ENCODE measurements at places on chromosomes 1 and 21. TPM values are rescaled to one million over a fixed set of nuclear protein-coding genes. Genes with fewer than 3 reads are reported as not detected.
A peak's percentile ranks its signal among the peaks of the same experiment; 100 is the strongest.

- no peak for DNase-seq
Observed at GRCh38 chr1:198153804-198154203, 3.0 kb upstream of the NEK7 start.

- no peak for DNase-seq
Observed at GRCh38 chr1:203703586-203703985, 61.4 kb upstream of the LAX1 start.

DNA sequence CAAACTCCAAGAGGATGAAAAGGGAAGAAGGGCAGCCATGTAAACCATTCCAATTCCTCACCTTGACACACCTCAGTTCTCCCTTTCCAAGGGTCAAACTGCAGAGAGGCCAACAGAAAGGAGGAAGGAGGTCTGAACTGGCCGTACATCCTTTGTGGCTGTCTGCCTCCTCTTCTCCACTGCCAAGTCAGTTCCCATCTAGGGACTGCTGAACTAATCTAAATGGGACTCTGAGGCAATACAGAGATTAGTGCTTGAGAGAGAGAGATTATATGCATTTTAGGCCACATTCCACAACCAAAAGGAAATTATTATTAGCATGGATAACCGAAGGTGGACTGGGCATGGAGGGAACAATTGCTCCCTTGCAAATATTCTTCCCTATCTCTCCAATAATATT lies 2.7 kb downstream of the ARHGEF11 start:
- no peak for DNase-seq

- peak; percentile 92 for DNase-seq
Observed at GRCh38 chr21:35925497-35925896, 134.8 kb downstream of the SETD4 start.

DNA sequence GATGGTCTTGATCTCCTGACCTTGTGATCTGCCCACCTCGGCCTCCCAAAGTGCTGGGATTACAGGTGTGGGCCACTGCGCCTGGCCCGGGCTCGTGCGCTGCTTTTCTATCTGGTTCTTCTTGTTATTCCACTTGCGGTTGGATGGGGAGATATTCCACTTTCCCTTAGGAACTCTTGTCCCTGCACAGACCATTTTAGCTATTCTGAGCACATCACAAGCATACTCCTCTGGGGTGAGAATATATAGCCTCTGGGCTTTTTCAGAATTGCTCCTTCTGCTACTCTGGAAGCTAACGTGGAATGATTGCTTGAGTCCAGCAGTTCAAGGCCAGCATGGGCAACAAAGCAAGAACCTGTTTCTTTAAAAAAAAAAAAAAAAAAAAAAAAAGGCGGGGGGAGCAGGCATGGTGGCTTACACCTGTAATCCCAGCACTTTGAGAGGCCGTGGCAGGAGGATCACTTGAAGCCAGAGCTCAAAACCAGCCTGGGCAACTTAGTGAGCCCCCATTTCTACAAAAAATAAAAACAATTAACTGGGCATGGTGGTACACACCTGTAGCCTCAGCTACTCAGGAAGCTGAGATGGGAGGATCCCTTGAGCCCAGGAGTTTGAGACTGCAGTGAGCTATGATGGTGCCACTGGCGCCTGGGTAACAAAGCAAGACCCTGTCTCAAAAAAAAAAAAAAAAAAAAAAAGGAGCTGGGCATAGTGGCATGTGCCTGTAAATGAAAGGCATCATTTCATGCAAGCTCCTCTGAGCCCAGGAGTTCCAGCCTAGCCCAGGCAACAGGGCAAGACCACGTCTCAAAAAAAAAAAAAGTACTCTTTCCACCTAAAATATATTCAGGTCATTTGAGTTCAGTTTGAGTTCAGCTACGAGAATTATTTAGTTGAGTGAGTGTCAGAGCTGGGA lies 11.8 kb upstream of the PGD start:
- DNase-seq = no peak

DNA sequence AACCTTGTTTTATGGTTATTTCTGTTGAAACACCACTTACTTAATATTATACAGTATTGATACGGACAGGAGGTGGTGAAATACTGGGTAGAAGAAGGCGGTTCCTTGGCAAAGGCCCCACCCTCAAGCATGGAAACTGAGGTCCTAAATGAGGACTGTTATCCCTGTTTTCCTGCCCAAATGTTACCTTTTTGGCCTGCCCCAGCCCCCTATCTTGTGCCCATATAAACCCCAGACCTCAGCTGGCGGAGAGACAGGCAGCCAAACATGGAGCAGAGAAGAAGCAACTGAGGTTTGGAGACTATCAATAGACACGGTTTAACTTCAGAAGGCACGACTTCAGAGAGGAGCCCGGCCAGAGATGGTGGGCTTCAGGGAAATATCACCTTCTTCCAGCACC lies 640.1 kb downstream of the PTPRU start:
- no peak for DNase-seq

GRCh38 chr1:165842671-165843129 lies 15.3 kb downstream of the UCK2 start:
- DNase-seq = no peak

- no peak for DNase-seq
Observed at GRCh38 chr1:73948055-73948454, 249.9 kb downstream of the LRRIQ3 start.

GRCh38 chr1:208450958-208451357 lies 206.8 kb upstream of the PLXNA2 start:
- no peak for DNase-seq

DNA sequence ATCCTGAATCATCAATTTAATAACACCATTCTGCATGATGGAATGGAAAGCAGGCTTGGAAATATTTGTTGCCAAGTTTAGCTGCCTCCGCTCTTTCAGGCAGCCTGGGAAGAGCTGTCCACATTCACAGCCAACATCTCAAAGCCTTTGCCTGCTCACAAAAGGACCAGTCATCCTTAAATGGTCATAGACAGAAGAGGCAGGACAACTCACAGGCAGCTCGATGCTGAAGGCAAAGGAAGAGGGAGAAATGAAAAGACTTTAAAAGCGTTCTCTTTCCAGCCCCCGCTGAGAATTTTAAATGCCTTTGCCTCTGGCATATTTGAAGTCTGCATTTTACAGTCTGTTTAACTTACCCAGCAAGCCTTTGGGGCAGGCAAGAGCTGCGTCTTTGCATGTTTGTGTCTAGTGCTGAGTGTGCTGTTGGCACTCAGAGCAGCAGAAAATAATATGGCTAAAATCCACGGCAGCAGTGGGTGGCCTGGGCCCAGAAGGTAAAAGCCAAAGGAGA lies 68.9 kb downstream of the NMNAT2 start:
- no peak for DNase-seq

- no peak for DNase-seq
Observed at GRCh38 chr21:37408464-37409193, 42.1 kb downstream of the DYRK1A start.

- no peak for DNase-seq
Observed at GRCh38 chr21:31543191-31543590, 116.3 kb upstream of the SOD1 start.

DNA sequence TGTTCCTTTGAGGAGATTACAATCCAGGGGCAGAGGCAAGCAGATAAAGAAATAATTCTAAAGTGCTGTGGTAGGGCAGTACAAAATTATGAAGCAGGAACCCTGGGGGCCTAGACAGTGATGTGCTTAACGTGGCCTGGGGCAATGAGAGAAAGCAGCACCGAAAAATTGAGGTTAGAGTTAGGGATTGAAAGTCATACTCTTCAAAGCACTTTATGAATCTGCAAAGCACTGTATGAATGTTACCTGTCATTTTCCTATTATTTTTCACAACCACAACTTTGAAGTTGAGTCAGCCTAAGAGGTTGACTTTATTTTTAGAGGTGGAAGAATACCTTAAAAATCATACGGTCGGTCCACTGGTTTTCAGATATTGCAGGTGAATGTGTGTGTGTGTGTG lies 183.4 kb upstream of the NFIA start:
- no peak for DNase-seq

GRCh38 chr1:155759966-155760630 lies 71.2 kb downstream of the DAP3 start:
- DNase-seq = no peak

DNA sequence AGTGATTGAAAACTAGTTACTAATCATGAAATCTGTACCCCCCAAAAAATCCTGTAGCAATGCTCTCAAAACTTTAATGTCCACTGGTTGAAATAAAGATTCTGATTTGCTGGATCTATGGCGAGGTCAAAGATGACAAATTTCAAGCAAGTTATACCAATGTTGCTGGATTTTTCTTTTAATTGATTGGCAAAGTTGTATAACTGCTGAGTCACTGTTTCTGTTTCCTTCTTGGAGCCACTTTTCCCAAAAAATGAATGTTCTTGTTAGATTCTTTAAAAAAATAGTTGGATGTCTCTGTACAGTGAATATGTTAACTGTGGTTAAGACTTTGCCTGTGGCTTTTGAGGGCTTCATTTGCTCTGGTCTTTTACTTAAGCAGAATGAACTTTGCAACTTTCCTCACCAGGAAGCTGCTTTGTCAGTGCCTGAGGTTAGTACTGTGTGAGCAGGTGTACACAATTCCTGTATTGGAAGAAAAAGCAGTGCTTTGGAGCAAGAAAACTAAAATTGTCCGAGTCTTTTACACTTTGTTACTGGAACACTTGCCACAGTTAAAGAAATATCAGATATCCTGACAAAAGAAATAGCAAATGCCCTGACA lies 1211.9 kb downstream of the MRPL39 start:
- DNase-seq = no peak

DNA sequence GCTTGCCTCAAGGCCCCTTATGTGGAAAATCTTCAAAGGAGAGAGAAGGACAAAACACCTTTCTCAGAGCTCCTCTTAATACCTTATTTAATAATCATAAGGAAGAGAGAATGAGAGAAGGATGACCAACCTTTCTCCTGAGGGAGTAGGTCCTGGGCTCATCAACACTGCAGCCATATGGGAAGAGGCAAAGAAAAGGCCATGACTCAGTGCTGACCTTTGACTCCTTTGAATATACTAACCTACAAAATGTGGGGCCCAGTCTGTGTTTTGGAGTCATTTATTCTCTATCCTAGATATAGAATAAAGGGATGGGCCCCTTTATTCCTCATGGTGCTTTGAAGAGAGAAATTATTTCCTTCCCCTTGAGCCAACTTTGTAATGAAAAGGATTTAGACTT lies 38.3 kb downstream of the CAMSAP2 start:
- no peak for DNase-seq

- DNase-seq = no peak
Observed at GRCh38 chr1:30194046-30194619, 529.3 kb downstream of the MATN1 start.

DNA sequence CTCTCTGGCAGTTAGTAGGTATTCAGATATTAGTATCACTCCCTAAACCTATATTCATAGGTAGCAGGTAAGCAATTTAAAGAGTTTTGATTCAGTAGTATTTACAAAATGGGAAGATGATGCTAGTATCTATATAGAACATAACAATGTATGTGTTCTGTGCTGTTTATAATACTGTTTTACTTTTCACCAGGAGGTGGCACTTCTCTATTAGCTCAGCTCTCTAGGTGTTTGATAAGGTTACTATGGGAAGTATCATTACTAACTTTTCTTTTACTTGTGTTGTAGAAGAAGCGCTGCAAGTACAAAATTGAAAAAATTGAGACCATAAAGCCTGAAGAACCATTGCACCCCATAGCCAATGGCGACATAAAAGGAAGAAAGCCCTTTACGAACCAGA lies 49.4 kb upstream of the FASLG start:
- DNase-seq = no peak

DNA sequence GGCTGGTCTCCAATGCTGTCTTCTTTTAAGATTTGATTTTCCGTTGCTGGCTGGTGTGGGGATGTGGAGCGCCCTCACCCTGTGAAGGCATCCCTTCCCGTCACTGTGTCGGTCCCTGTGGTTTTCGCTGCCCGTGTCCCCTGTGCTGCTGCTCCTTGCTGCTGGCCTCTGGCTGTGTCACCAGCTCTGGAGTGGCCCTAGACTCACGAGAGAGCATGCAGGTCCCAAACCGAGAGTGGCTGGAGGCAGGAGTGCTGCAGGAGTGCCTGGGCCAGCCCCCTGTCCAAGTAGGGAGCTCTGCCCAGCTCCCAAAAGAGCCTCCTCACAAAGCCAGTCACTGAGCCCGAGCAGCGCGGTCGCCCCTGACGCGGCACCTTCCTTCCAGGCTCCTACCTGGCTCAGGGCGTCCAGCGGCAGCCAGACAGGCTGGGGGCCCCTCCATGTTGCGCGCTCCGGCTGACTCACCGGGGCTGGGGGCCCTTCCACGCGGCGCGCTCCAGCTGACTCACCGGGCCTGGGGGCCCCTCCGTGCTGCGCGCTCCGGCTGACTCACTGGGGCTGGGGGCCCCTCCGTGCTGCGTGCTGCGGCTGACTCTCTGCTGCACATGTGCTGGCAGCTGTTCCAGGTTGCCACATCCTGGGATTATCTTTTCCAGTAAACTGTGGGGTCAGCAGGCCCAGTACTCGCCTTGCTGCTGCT lies 106.7 kb upstream of the COL6A1 start:
- DNase-seq = no peak

GRCh38 chr1:44973645-44974044 lies 12.8 kb downstream of the EIF2B3 start:
- no peak for DNase-seq

DNA sequence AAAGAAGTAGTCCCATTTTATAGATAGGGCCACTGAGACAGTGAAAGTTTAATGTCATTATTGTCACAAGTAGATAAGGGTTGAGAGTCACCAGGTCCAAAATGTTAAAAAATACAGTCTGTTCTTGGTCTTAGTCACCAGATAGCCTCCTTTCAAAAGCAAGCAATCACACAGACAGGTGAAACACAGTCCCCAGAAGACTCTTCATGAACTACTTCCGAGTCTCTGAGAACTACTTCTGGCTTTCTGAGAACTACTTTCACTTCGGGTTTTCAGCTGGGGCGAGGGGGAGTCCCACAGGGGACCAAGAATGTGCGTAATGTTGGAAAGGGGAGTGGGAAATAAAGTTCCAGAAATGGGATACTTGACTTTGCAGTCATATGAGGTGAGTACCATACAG lies 143.2 kb downstream of the HHIPL2 start:
- DNase-seq = no peak

- no peak for DNase-seq
Observed at GRCh38 chr1:24322470-24323177, 3.5 kb downstream of the GRHL3 start.

PLA2G2A gene
- not detected for total RNA-seq

B4GALT2 gene
- 75.5 TPM for total RNA-seq

SH3BGR gene
- 1.6 TPM for total RNA-seq

DENND2C gene
- 0.32 TPM for total RNA-seq

RXRG gene
- not detected for total RNA-seq

S1PR1 gene
- 234 TPM for total RNA-seq

SPATA46 gene
- not detected for total RNA-seq

SV2A gene
- total RNA-seq = 6.3 TPM

C4BPA gene
- total RNA-seq = not detected

IGFN1 gene
- total RNA-seq = not detected

All from pulmonary artery endothelial cell (primary cell).